ENCODE measurements at places on chromosomes 13 and 19.

DNA sequence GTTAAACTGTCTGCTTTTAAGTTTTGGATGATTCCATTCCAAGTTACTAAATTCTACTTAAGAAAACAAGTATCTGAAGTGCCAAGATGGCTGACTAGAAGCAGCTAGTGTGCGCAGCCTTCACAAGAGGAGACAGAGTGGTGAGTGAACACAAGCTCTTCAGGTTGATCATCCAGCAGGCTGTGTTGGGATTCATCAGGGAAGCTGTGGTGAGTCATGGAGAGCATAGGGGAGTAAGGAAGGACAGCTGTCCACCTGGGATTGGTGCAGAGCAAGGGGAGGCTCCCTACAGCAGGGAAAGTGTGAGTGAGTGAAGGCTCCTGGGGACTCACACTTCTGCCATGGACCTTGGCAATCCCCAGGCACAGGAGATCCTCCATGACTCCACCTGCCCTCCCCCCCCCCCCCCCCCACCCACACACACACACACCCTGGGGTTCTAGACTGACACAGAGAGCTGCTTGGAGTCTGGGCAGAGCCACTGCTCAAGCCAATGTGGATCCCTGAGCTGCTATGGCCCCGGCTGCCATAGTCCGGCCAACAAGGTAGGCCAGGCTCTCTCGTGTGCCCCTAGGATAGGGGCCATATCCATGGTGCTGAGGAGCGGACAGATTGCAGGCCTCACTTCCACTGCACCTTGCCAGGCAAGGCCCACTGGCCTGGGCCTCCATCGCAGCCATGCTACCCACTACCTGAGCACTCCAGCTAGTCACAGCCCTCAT, 23.5 kb downstream of the SLC25A15 start:
- no peak for DNase-seq

- DNase-seq, result no peak
These were observed 161.4 kb downstream of the EFNB2 start for GRCh38 chr13:106373989-106374572.

DNA sequence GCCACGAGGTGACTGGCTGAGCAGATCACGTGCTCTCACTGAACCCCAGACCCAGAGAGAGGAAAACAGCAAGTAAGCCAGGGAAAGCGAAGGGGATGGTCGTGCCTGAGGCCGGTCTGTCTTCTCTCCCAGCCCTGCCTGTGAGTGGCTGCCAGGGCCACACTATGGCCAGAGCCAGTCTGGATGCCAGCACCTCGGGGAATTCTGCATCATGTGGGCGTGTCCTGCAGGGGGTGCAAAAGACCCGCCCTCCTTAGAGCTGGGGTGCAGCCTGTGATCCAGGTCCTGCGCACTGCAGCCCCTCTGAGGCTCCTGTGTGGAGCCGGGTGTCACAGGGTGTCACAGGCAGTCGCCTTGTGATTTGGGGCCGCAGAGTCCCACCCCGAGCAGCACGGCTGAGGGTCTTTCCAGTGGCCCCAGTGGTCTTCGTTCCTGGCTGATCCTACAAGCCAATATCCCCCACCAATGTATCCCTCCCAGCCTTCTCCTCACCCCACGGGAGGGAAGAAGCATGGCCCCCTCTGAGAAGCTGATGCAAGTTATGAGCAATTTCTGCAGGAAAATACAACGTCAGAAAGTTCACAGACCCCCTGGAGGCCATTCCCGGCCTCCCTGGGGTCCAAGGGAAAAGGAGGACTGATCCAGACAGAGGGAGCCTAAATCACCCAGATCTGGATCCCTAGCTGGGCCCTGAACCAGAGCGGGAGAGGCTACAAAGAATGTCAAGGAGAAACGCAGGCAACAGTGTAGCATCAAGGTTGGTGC, 7.7 kb downstream of the PPP1R12C start:
- no peak for DNase-seq

- DNase-seq, result no peak
These were observed 1264.6 kb downstream of the PCDH9 start for GRCh38 chr13:65965501-65965900.

DNA sequence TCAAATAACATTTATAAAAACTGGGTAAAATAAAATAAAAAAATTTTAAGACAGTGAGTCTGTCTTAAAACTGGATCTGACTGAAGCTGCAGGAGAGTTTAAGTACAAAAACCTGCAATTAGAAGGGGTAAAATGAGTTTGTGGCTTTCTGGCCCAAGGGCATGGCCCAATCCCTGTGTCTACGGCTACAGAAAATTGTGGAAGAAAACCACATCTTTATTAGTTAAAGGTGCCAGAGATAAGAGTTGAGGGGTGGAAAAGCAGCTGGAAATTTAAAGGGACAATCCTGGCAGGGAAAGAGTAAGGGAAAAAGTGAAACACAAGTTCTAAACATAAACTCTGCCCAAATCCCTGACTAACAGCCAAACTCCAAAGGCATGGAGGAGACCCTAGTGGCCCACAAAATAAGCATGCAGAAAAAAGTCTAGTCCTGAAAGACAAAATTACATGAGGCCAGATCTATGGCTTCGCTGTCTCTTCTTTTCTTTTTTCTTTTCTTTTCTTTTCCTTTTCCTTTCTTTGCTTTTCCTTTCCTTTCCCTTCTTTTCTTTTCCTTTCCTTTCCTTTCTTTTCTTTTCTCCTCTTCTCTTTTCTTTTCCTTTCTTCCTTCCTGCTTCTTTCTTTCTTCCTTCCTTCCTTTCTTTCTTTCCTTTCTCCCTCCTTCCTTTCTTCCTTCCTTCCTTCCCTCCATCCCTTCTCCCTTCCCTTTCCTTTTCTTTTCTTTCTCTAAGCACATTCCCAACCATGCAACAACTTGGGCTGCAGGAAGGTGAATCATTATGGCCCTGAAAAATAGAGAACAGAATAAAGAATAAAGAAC, 23.5 kb upstream of the DLEU7 start:
- DNase-seq, result no peak

GRCh38 chr19:31261603-31262212, 87.5 kb downstream of the TSHZ3 start:
- no peak for DNase-seq

DNA sequence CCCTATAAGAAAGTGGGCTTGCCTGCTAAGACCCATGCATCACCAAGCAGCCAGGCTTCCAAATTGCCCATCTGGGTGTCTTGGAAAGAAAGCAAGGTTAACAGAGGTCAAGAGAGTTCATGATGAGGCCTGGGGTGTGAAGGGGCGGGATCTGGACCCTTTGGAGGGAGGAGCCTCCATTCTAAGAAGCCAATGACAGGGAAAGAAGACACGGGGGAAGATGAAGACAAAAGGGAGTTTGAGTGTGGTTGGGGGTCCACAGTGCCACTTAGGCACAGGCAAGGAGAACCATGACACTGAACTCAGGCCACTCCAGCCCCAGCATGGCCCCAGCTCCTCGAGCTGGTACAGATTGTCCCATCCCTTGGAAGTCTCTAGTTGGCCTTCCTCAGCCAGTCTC, 350.2 kb upstream of the TSHZ3 start:
- no peak for DNase-seq

DNA sequence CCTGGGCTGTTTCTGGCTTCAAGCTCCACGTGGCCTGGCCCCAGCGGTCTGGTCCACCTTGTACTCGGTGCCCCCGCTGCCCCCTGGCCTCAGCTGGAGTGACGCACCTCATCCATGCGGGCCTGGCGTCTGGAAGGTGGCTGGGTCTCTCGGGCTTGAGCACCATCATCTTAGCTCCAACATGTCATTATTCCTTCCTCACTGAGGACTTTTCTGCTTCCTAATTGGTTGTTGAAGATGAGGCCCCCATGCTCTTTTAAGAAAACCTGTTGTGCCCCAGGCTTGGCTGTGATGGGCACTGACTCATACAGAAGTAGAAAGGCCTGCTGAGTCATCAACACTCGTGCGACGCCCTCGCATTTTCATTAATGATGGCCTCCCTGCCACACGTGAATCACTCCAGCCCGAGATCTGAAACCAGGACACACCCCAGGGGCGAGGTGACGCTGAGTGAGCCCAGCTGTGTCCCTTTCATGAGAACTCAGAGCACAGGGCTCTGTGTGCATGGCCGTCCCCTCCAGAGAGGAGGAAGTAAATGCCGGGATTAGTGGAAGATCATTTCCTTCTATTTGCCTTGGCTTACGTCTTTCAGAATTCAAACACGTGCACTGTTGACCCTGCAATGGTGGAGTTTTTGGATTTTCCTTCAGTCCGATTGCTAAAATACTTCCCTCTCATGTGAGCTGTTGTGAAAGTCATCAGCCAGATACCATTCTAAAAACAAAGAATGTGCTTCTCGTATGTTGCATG, 14.0 kb upstream of the GJA3 start:
- no peak for DNase-seq

GRCh38 chr19:53960886-53961285, 1.9 kb upstream of the CACNG8 start:
- DNase-seq, result no peak

DNA sequence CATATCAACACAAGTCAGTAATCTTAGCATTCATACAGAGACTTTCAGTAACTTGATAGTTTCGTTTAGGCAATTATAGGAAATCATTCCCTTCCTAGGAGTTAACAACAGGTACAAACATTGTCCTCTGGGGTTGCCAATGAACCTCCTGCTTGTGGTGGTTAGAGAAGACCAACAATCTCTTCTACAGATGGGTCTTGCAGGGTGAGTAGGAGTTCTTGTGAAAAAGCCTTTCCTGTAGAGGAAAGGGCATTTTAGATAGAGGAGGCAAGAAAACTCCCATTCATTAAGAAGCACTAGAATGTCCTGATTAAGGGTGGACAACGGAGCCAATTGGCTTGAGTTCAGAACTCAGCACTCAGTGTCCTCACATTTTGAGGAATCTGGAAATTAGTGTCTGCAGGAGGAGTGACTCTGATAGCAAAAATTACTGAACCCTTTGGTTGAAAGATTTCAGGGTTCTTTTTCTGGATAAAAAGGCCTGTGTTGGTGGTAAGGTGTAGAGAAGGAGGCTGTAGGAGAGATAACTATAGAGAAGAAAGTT, 4.2 kb downstream of the WDFY2 start:
- DNase-seq, result no peak

- DNase-seq, result peak; percentile 71
These were observed 134.8 kb downstream of the NUFIP1 start for GRCh38 chr13:44854313-44855060.

DNA sequence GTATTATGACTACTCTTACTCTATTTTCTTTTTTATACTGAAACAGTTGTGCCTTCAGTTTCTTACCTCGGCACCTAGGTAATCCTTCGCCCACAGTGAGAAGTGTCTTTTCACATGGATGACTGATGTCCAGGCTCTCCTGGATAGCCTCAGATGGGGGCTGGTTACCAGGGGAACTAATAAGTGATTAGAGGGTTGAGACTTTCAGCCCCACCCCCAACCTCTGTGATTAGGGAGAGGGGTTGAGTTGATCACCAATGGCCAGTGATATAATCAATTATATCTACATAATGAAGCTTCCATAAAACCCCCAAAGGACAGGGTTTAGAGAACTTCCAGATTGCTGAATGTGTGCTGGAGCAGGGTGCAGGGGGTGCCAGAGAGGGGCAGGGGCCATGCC, 43.0 kb upstream of the GPR183 start:
- no peak for DNase-seq

DNA sequence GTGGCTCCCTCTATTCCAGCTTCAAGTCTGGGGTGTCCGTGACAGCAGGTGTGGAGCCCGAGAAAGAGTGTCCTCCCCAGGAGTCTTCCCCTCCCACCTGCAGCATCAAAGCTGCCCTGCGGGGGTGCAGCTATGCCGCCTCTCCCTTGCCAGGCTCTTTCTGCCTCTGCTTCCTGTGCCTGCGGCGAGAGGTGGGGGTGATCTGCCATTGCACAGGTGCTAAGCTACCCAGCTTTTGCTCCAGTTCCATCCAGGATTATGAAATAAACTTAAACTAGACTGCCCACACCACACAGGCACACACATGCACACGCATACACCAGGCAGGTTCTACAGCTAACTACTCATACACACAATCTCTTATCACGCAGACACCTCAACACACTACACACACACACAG, 104.7 kb upstream of the CLDN10 start:
- no peak for DNase-seq

DNA sequence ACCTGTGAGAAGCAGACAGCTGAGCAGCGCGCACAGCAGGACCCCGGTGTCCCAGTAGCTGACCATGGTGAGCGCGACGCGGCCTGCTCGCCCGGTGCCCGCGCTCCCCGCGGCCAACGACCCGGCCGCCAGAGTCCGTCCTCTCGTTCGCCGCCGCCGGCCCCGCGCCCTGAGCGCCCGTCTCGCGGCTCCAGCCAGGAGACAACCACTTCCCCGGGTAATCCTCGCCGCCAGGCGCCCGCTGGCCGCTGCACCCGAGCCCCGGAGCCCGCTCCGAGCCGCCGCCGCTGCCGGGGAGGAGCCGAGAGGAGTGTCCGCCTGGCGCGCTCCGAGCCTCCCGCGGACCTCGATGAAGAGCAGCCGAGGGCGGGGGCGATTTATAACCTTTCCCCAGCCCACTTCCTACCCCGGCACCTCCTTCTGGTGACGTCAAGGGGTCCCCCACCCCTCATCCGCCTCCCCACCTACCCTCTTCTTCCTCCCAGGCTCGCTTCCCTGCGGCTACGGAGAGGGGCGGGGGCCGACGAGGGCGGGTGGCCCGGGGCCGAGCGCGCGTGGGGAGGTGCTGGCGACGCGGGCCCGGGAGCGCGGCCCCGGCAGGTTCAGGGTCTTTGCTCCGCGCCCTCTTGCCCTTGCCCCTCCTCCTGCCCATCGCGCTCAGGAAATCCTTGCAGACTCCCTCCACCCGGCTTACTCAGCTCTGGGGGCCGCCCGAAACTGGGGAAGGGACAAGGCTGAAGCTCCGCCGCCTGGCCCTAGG, at the start of gene FLT1:
Gene FLT1 (minus strand): TSS at position 351 of the 760 bp plus-strand sequence. CDS start 285 bp downstream, at position 66.
- DNase-seq, result no peak

- DNase-seq, result no peak
These were observed 223.7 kb downstream of the KCNRG start for GRCh38 chr13:50238922-50239321.

DNA sequence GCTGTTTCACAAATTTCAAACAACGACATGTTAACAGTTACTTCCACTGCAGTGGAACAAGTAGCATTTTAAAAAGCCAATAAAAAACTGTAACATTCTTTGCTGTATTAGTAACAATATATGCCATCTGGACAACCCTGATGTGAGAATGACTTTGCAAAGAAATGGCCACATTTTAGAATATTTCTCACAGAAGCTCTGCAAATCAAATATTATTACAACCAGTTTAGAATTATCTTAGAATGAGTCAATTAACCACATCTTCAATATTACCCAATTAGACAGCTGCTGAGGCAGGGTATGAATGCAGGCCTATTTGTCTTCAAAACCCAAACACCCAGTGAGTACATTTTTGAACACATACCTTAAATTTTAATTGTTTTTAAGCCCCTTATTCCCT, 3.2 kb downstream of the ZNF699 start:
- no peak for DNase-seq
